Activated CD4-positive, alpha-beta T cell treated with anti-CD3 and anti-CD28 coated beads, Interleukin-2, amount 10 ng/mL, durations not matched to agents 24 days and 14 days (primary cell): ENCODE measurements at places on chromosomes 3 and 15. TPM values are rescaled to one million over a fixed set of nuclear protein-coding genes. Genes with fewer than 3 reads are reported as not detected.

The GABRA5 gene
- not detected in 2 replicates for total RNA-seq

The INKA1 gene
- total RNA-seq: 1.1 and 1.4 TPM in 2 replicates

The ZNF662 gene
- 0.12 and 0.19 TPM in 2 replicates for total RNA-seq

The OXTR gene
- 0.70 and 0.78 TPM in 2 replicates for total RNA-seq

The C3orf20 gene
- 0.19 and 0.28 TPM in 2 replicates for total RNA-seq

The GJD2 gene
- total RNA-seq: not detected in 2 replicates

The SPATA12 gene
- not detected in 2 replicates for total RNA-seq

The DHX30 gene
- 143 and 149 TPM in 2 replicates for total RNA-seq

The TGM5 gene
- total RNA-seq: 0.07 TPM in 1 of 2 replicates, not detected in the other

The SAXO2 gene
- 1.1 and 1.8 TPM in 2 replicates for total RNA-seq

The MED12L gene
- total RNA-seq: 2.5 and 4.9 TPM in 2 replicates

The PPP2R3A gene
- total RNA-seq: 0.28 and 0.49 TPM in 2 replicates

The IGF1R gene
- 35.3 and 36.6 TPM in 2 replicates for total RNA-seq
